ENCODE measurements at places on chromosomes 4 and X.

DNA sequence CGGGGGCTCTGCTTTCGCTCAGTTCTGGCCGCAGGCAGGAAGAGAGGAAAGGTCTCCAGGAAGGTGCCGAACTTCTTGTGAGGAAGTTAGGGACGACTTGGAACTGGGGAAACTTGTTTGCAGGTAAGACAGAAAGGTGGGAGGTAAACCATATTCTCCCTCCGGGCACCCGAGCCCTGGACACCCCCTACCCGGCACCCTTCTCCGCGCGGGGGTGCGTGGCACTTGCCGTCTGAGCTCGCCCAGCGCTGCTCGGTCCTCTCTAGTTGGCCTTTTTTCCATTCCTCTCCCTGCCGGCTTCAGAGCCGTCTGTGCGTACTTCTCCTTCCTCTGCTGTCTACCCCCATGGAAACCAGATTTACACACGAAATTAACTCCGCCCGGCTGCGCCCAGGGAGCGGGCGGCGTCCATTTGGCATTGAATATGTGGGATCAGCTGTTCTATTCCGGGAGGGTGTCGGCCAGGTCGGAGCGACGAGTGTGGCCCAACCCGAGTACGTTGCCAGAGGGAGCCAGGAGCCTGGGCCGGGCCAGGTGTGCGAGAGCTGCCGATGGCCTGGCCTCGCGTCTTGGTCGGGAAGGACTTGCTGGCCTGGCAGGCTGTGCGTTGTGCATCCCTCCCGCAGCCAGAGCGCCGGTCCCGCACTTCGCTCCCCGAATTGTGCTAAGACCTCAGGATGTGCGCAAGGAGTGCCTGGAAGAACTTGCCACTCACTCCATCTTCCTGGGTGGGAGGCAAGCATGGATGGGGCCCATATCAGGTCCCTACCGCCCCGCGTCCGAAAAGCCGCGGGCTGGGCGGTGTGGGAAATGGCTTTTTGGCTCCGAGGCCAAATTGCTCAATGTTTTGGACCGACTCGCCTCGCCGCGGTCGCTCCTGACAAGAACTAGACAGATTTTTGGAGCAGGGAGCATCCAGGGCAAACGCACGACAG is 1.7 kb downstream of the PDGFRA start:
- no peak for DNase-seq

GRCh38 chr4:103429283-103429682 is 231.1 kb upstream of the CENPE start:
- DNase-seq = no peak

DNA sequence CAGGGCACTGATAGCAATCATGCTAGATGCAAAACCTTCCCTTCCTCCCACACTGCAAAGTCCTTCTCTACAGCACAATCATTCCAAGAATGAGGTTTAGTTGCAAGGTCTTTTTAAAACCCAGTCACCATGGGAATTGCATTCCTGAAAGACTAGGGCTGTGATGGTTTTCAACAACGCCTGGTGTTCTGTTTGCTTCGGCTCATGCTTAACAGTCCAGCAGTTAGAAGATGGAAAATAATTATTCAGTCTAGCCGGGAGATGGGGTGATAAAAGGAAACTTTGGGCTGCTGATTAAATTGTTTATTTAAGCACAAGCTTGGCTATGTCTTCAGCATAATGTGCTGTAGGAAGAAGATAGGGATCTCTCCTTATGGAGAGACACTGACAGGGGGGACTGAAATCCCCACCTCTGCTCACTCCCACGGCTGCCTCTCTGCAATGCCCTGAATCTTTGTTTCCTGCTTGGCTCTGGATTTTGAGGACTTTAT is 211.4 kb downstream of the MID1IP1 start:
- no peak for DNase-seq

- DNase-seq = no peak
Measured at GRCh38 chr4:26509681-26510333, 19.5 kb upstream of the CCKAR start.

DNA sequence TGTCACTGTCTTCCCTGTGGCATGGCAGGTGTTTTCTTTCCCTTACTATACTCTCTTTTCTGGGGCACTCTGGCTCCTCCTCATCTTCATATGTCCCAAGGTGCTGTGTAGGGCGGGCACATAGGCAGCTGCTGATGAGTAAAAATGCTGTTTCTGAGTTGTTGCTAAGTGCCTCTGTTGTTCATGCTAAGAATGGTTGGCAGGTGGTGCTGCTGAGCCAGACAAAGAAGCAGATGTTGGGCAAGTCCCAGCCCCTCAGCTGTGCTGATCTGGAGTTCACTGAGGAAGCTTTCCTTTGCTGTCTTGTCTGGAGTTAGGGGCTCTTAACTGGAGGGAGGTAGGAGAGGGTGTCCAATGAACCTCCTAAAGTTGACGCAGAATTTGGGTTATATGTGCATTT is 40.6 kb downstream of the HADH start:
- peak; percentile 41 for DNase-seq

- no peak for DNase-seq
Measured at GRCh38 chrX:103538728-103539127, 19.4 kb upstream of the RAB40A start.

DNA sequence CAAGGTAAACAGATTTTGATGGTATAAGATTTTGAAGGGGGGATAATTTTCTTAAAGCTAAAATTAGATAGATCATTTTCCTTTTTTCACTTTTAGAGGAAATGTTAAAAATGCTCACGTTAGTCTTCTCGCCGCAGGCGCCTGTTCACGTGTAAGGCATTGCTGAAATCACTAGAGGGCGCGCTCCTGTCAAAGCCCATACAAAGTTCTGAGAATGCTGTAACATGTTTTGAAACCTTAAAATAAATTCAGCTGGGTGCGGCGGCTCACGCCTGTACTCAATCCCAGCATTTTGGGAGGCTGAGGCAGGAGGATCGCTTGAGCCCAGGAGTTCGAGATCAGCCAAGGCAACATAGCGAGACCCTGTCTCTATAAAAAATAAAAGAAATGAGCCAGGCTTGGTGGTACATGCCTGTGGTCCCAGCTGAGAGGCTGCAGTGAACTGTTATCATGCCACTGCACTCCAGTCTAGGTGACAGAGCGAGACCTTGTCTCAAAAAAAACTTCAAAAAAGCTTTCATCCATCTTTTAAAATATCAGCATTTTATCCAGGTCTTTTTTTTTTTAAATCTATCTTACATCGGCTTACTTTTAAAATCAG is 138.0 kb downstream of the RBMX2 start:
- DNase-seq = peak; percentile 11

DNA sequence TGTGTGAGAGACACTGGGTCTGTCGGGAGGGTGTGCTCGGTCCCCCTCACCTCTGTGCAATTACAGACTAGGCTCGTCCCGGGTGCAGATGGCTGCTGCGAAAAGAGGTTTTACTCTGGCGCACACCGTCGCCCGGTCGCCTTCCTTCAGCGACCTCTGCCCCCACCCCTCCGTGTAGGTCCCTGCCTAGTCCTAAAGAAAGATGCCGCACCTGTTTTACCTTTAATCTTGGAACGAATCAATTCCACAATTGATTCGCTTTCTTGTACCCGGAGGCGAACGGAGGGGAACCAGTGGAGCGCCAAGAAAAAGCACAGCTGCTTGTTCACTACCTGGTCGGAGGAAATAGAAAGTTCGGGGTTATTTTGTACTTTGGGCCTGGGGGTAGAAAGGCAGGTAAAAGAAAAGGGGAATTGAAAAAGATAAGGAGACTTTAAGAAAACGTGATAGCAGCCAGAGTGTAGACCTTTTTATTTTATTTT is 1.2 kb downstream of the NPNT start:
- no peak for DNase-seq

DNA sequence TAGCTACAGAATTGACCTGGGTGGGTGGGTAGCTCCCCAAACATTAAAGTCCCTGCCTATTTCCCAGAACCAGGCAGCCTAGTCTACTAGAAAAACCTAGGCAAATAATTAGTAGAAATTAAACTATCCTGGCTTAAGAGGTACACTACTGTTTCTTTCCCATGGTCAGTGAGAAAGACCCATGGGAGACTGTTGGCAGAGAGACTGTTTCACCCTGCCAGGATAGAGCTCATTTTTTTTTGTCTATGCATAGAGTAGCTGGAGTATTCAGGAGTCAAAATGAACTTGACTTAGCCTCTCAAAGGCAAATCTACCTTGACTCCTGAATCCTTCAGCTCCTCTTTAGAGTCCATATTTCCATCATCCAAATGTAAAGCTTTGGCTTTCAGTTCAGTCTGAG is 107.0 kb upstream of the AR start:
- DNase-seq = no peak

DNA sequence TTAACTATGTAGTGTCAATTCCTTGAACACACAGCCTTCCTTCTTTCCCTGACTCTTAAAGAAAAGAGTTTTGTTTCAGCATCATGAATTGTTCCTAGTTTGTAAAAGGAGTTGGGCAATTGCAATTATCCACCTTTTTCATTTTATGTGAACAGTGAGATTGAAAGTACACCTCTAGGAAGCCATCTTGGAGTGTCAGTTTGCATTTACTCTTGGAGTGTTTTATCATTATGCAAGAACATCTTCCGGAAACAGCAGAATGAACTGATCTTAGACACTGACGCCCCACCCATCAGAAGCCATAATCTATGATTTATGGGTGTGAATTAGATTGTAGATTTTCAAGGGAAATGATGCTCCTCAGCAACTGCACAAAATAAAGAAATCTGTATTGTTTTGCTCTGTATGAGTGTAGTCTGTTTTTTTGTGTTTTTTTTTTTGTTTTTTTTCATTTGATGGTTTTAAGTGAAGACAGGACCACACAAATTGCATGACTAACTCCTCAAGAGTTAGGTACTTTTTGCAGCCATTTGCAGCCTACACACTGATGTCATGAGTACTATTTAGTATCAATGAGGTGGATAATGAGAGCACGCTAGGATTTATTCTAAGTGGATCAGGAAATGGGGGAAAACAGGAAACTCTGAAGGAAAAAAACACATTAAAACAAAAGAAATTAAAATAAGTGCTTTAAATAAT is 19.5 kb upstream of the FGF2 start:
- DNase-seq = no peak

GRCh38 chr4:15562114-15562513 is 92.4 kb downstream of the CC2D2A start:
- DNase-seq = no peak

GRCh38 chr4:151649479-151649878 is 111.3 kb downstream of the GATB start:
- DNase-seq = no peak

- DNase-seq = no peak
Measured at GRCh38 chr4:108361446-108361820, 192.7 kb upstream of the LEF1 start.

- no peak for DNase-seq
Measured at GRCh38 chrX:107729558-107730297, 45.9 kb downstream of the TSC22D3 start.

DNA sequence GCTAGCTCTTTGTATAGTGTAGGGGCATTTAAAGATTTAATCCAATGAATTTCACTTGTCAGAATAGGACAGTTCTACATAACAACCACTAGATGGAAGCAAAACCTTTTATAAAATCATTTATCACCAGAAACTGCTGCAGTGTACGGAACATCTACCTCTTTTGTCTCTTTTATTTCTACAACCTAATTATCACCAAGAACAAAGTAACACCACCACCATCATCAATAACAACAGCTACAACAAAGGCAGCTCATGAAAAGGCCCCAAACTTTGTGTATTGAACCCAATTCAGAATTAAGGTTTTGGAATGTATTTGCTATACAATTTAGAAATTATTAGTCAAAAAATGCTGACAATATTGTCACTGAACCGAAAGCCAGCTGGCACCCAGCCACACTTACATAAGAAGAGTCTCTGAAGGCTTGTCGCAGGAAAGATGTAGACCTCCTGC is 260.9 kb upstream of the RPS6KA3 start:
- no peak for DNase-seq

DNA sequence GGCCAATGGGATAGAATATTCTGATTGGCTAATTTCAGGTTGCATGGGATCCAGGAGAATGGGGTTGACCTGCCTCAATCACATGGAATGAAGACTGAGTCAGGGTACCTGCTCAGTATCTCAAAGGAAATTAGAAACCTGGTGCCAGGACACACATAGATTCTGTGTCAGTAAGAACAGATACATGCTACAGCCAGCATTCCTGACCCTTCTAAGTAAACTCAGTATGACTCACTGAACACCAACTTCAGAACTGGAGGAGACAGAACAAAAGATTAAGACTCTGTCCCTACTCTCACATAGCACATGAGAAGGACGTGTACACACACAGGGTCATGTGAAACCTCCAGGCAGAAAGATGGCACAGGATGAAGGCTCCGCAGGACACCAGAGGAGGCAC is 54.5 kb downstream of the FAM184B start:
- no peak for DNase-seq
